Ascending aorta (tissue), 2 donors: ENCODE measurements at places on chromosomes 1 and 21. TPM values are rescaled to one million over a fixed set of nuclear protein-coding genes. Genes with fewer than 3 reads are reported as not detected.

- no peak for DNase-seq
Measured at GRCh38 chr1:210882414-210883221, 251.3 kb downstream of the KCNH1 start.

GRCh38 chr1:91594383-91595055 lies 93.9 kb downstream of the CDC7 start:
- DNase-seq: no peak

- no peak for DNase-seq
Measured at GRCh38 chr1:38775175-38775845, 84.3 kb downstream of the RRAGC start.

- no peak for DNase-seq
Measured at GRCh38 chr1:233281711-233282581, 13.6 kb downstream of the PCNX2 start.

ICOSLG gene
- not detected for total RNA-seq

CELA2B gene
- total RNA-seq: not detected
